AG08395 (cell line): ENCODE measurements at places on chromosomes 5 and 9.

DNA sequence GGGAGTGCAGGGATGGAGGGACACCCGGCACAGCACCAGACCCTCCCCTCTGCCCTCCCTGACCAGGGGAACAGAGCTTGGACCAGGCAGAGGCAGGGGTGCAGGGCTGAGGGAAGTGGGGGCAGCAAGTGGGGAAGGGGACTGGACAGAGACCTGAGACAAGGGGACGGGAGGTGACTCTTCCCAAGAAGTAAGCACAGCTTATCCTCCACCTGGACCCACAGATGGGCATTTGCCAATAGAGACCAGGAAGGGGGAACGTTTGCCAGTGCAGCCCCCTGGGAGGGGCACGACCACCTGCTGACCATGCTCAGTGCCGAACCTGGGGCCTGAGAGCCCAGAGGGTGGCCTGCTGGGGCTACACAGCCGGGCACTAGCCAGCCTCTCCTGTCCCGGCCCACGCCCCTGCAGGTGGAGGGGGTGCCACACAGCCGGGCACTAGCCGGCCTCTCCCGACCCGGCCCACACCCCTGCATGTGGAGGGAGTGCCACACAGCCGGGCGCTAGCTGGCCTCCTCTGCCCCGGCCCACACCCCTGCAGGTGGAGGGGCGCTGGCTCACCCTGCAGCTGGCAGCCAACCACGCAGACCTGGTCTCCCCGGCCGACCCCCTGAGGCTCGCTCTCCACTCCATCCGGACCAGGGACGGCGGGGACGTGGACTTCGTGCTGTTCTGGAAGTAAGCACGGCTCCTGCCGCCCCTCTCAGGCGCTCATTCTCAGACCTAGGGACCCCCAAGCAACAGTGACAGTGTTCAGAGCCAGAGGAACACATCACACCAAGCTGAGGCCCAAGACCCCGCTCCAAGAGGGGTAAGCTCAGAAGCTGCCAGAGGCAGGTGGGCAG, 24.3 kb downstream of the GLT6D1 start:
- DNase-seq = no peak

DNA sequence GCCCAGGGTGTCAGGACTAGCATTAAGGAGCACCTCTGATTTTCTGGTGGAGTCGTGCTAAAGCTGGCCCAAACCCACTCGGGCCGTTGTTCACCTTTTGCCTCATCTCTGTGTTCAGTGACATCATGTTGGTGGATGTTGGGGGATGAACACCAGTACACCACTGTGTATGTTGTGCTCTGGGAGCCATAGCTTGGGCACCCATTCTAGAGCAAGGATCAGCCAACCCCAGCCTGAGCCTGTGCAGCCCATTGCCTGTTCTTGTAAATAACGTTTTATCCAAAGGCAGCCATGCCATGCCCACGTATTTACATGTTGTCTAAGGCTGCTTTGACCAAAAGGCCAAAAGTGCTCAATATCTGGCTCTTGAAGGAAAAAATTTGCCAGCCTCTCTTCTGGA, 245.6 kb downstream of the FANCC start:
- DNase-seq = no peak

GRCh38 chr5:66198837-66199236, 54.7 kb downstream of the SREK1 start:
- no peak for DNase-seq

DNA sequence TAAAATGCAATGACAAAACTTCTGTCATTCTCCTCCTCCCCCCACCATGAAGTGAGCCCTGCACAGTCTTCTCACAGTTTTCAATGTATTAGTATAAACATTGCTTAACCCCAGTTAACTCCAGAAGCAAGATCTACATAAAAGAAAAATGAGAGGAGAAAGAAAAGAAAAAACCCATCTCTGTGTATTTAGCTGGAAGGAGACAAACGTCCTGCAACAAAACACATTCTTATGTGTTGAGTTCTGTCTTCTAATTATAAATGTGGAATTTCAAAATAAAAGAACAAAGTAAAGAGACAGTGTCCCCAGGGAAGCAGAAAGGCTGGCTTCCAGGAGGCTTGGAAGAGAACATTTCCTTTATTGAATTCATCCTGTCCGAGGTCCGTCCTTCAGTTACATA, 491.9 kb upstream of the TUSC1 start:
- peak; percentile 50 for DNase-seq

- DNase-seq = peak; percentile 70
Observed at GRCh38 chr5:169763376-169764017, 126.4 kb downstream of the DOCK2 start.

DNA sequence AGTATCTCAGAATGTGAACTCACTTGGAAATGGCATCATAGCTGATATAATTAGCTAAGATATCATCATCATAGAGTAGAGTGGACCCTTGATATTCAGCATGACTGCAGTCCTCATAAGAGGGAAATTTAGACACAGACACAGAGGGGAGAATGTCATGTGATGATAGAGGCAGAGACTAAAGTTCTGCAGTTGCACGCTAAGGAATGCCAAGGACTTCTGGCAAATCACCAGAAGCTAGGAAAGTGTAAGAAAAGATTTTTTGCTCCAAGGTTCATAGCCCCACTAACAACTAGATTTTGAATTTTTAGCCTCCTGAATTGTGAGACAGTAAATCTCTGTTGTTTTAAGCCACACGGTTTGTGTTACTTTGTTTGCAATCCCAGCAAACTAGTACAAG, 612.6 kb upstream of the ST8SIA4 start:
- no peak for DNase-seq

DNA sequence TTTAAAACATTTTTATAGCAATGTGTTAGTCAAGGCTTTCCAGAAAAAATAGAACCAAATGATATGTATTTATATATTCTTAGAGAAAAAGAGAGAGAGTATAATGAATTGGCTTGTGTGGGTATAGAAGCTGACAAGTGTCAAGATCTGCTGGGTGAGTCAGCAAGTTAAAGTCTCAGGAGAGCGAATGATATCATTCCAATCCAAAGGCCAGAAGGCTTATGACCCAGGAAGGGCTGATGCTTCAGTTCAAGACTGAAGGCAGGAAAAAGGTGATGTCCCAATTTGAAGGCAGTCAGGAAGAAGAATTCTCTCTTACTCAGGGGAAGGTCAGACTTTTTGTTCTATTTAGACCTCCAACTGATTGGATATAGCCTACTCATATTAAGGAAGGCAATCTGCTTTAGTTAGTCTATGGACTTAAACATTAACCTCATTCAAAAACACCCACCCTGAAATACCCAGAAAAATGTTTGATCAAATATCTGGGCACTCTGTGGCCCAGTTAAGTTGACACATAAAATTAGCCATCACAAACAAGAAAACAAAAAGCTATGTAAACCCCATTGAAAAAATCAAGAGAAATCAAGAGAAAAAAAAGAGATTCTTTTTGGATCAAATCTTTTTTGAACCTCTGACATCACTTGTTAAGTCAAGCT, 189.6 kb downstream of the PIK3R1 start:
- peak; percentile 15 for DNase-seq

GRCh38 chr9:96540106-96540505, 79.5 kb downstream of the CDC14B start:
- no peak for DNase-seq

DNA sequence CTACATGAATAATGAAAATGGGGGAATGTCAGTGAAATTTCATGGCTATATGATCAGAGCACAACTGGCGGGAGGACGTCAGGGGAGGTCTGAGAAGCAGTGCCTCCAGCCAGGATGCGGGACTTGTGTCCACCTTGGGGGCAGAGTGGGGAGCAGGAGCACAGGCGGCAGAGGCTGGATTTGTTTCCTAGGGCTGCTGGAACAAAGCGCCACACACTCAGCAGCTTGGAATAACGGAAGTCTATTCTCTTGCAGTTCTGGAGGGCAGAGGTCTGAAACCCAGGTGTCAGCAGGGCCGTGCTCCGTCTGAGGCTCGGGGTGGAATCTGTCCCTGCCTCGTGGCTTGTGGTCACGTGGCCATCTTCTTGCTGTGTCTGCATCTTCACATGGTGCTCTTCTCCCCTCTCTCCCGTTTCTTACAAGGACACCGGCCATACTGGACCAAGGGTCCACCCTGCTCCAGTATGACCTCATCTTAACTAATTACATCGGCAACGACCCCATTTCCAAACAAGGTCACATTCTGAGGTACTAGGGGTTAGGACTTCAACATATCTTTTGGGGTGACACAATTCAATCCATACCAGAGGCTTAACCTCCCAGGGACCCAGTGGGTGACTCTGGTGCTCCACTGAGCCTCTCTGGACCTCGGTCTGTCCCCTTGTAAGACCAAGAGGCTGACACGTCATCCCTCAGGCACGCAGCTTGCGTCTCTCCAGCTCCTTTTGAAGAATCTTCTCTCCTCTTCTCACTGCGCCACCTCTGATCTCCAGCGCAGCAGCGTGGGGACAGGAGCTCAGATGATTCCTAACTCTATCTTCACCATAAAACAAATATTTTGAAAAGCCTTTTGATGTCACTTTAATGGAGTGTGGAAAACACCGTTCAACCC, 202.5 kb downstream of the CDK5RAP2 start:
- no peak for DNase-seq

DNA sequence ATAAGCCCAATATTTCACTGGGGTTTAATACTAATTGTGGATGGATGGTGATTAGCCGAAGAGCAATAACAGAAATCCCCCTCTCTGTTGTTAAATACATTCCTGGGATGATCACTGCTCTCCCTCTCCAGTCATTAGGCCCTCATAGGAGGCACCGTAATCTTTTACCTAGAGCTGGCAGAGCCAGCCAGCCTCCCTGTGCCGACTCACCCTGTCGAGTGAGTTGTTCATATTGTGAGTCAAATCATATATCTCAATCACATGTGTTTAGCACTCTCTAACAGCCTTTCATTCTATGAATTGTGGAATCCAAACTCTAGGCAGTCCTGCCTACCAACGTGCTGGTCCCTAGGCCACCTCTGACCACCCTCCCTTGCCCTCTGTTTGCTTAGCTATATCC, 771.0 kb downstream of the IRX1 start:
- DNase-seq = no peak

GRCh38 chr5:96978812-96979449, 43.1 kb downstream of the LNPEP start:
- DNase-seq = no peak

DNA sequence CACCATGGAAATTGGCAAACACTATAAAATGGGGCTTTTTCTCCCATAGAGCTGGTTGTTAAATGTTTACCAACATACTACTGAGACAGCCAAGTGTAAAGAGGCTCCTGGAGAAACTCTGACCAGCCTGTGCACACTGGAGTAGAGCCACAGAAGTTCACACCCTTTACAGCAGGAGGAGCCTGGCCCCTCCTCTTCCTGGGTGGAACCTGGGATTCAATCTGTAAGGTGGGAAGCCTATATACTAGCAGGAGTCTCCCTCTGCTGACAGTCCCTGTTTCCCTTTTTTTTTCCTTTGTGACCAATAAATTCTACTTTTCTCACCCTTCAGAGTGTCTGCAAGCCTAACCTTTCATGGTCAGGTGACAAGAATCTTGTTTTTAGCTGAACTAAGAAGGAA, 10.4 kb upstream of the SLC30A5 start:
- no peak for DNase-seq

GRCh38 chr5:113115061-113115460, 138.5 kb downstream of the DCP2 start:
- DNase-seq = no peak

GRCh38 chr5:134445856-134446818, 34.5 kb upstream of the CDKN2AIPNL start:
- DNase-seq = no peak

GRCh38 chr5:14900693-14901461, 29.3 kb upstream of the ANKH start:
- peak; percentile 38 for DNase-seq

GRCh38 chr5:41812156-41812555, 58.1 kb downstream of the OXCT1 start:
- DNase-seq = no peak

DNA sequence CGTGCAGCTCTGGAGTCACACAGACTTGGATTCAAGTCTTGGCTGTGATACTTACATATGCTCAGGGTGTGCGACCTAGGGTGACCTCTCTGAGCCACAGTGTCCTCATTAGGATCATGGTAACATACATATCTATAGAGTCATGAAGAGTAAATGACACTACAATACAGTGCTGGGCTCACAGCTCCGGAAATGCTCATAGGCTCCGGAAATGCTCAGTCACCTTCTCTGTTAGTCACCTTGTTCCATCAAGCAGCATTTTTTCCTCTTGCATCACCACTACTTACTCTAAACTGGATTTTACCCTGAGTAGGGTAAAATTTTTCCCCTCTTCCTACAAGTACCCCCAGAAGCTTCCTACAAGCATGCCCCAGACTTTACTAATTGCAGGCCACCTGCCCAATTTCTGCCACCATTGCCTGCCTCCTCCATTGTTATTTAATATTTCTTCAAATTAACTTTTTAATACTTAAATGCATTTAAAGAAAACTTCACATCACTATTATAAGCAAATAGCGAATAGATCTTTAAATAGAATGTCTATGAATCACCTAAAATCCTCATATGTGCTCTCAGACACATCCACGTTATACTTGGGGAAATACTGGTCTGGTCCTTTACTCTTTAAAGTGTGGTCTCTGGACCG, 147.6 kb upstream of the SPRY4 start:
- DNase-seq = peak; percentile 91

DNA sequence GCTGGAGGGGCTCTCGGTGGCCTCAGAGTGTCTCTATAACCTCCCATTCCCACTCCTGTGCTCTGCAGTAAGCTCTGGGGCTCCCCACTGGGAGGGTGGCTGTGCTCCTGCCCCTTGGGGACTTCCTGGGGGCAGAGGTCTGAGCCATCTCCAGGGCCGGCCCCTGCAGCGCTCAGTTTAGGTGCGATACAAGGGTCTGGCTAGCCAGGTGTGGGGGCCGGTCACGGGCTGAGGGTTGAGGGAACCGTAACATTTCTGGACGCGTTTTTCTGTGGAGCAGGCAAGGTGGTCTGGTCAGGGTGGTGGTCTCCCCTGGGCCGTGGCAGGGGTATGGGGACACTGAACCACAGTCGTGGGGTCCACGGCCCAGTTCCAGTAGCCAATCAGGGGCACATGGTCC, 38.0 kb upstream of the SLC6A19 start:
- no peak for DNase-seq

GRCh38 chr9:80994892-80995291, 694.5 kb downstream of the TLE1 start:
- no peak for DNase-seq

DNA sequence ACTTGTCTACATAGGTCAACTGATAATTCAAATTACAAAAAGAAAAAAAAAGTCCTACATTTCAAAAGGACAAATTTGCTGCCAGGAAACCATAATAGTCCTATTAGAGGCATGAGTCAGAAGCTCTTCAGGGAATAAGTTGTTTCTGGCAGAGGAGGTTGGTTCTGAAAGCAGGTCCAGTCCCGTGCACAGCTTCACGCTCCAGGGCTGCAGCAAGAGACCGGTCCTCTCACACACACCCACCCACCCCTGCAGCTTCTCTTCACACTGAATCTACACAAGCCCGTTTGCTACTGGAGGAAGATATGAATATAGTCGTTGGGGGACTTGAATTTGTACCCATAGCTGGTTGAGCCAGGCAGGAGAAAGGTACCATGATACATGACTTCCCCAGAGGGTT, 36.9 kb upstream of the SLC1A3 start:
- peak; percentile 52 for DNase-seq

GRCh38 chr5:43110606-43111170, 10.0 kb upstream of the ZNF131 start:
- no peak for DNase-seq
